ENCODE measurements at places on chromosomes 2 and 18.

GRCh38 chr2:85250045-85250444 lies 77.7 kb downstream of the TGOLN2 start:
- DNase-seq, result no peak

DNA sequence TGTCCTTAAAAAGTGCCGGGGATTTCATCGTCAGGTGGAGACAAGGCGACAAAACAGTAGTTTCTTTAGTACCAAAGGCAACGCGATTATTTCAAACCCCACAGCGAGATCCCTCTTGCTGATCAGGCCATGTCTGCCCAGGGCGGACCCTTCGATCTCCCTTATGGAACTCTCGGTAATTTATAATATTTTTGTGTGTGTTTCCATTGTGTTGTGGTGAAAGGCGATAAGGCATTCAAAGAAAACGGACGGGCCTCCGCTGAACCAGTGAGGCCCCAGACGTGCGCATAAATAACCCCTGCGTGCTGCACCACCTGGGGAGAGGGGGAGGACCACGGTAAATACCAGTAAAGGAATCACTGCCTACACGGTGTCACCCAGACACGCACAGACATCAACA lies 1.4 kb upstream of the GAD1 start:
- no peak for DNase-seq

GRCh38 chr2:28393114-28393836 lies 617 bp downstream of the FOSL2 start:
- DNase-seq, result no peak

GRCh38 chr18:60130284-60130683 lies 230.5 kb downstream of the PMAIP1 start:
- DNase-seq, result no peak

GRCh38 chr2:71712158-71712818 lies 258.9 kb downstream of the DYSF start:
- no peak for DNase-seq

DNA sequence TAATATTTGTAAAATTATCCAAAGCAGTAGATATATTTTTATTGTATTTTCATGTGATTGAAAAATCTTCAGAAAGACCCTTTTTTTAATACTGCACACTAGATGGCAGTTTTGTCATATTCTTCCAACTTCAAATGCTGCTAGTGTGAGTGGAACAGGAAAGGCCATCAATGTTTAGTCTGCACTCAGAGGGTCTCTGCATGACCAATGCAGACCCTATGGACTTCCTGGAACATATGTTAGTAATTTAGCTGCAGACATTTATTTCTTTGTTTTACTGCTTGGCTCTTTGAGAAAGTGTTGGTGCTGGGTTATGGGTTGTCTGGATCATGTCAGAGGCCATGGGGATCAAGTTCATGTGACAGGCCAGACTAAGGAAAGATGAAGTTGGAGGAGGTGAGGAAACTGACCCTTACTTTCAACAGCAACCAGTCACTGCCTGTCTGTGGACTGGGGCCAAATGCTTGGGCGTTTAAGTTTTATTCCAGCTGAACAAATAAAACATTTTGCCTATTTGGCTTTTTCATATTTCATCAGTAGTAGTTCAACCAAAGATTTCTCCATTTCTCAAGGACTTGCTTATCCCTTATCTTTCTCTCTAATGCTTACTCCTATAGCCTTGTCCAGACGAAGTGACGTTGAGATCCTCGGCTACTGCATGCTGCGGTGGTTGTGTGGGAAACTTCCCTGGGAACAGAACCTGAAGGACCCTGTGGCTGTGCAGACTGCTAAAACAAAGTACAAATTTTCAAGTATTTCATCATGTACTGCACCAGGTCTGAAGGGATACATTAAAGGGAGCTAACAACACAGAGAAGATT lies 84.8 kb downstream of the VRK2 start:
- no peak for DNase-seq

GRCh38 chr18:79480171-79481045 lies 84.7 kb downstream of the NFATC1 start:
- DNase-seq, result no peak

- DNase-seq, result no peak
Measured at GRCh38 chr2:155442755-155443372, 744.4 kb downstream of the KCNJ3 start.

GRCh38 chr2:142825861-142826260 lies 51.6 kb upstream of the KYNU start:
- no peak for DNase-seq

GRCh38 chr2:146927080-146927711 lies 917.6 kb upstream of the ACVR2A start:
- DNase-seq, result no peak

GRCh38 chr18:33960417-33960816 lies 264.3 kb downstream of the NOL4 start:
- no peak for DNase-seq

DNA sequence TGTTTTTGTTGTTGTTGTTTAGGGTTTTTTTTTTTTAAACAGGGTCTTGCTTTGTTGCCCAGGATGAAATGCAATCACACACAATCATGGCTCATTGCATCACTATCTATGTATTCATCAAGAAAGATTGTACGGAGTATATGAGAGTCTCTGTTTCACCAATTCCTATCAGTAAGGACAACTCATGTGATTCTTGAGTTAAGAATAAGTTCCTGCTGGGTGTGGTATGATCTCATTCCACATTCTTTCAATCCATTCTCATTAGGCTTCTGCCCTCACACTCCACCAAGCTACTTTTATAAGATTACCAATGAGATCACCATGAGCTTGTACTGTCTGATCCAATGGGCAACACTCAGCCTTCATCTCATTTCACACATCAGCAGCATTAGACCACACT lies 9.1 kb upstream of the AP1S3 start:
- DNase-seq, result no peak

Measured in stimulated activated CD4-positive, alpha-beta T cell treated with anti-CD3 and anti-CD28 coated beads, Interleukin-1b, Interleukin-23, amount 100 ng/mL, for 1 hour (primary cell).